ENCODE measurements at places on chromosomes 2 and 18. TPM values are rescaled to one million over a fixed set of nuclear protein-coding genes. Genes with fewer than 3 reads are reported as not detected.

DTYMK gene
- total RNA-seq: 34.7 TPM

DAW1 gene
- total RNA-seq: not detected

MARCHF4 gene
- not detected for total RNA-seq

HOXD8 gene
- total RNA-seq: not detected

PARD3B gene
- not detected for total RNA-seq

YWHAQ gene
- 166 TPM for total RNA-seq

TUBA3E gene
- not detected for total RNA-seq

ACVR2A gene
- total RNA-seq: 2.0 TPM

PSMA8 gene
- total RNA-seq: 0.89 TPM

IL1A gene
- 1.9 TPM for total RNA-seq

GRCh38 chr18:45806226-45806625, 19.2 kb upstream of the SIGLEC15 start:
- no peak overlapping the region for H3K4me3 ChIP-seq
- no peaks in the 10 kb centered on the region for H3K4me1 ChIP-seq
- no peak overlapping the region for H3K27ac ChIP-seq
- DNase-seq: no peak
- H3K36me3 ChIP-seq: no peaks in the 10 kb centered on the region
- peaks cover 18% of the 10 kb centered on the region for H3K27me3 ChIP-seq

GRCh38 chr2:203775684-203776083, 69.2 kb downstream of the CD28 start:
- no peaks in the 10 kb centered on the region for H3K4me1 ChIP-seq
- H3K4me3 ChIP-seq: no peak overlapping the region
- no peak for DNase-seq
- no peak overlapping the region for H3K27ac ChIP-seq
- H3K27me3 ChIP-seq: peaks cover 11% of the 10 kb centered on the region

GRCh38 chr2:11655495-11655894, 14.5 kb downstream of the NTSR2 start:
- no peak for DNase-seq
- H3K4me3 ChIP-seq: no peak overlapping the region
- peaks cover 12% of the 10 kb centered on the region for H3K27me3 ChIP-seq

- DNase-seq: no peak
- H3K36me3 ChIP-seq: no peaks in the 10 kb centered on the region
- H3K27me3 ChIP-seq: no peaks in the 10 kb centered on the region
- H3K4me3 ChIP-seq: no peak overlapping the region
Measured at GRCh38 chr2:163573652-163574051, 162.2 kb downstream of the FIGN start.

DNA sequence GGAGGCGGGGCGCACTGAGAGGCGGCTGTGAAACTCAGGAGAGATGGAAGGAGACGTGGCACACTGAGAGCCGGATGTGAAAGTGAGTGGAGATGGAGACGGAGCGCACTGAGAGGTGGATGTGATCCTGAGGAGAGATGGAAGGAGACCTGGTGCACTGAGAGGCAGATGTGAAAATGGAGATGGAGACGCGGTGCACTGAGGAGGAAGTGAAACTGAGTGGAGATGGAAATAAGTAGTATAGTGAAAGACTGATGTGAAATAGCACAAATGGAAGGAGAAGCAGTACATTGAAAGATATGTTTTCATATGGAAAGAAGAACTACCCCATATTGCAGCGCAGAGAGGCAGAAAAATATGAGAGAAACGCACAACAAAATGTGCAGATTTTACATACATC, 281.6 kb upstream of the RGPD4 start:
- H3K27me3 ChIP-seq: no peaks in the 10 kb centered on the region
- H3K27ac ChIP-seq: no peak overlapping the region
- H3K4me3 ChIP-seq: no peak overlapping the region
- no peaks in the 10 kb centered on the region for H3K36me3 ChIP-seq

- H3K4me1 ChIP-seq: no peaks in the 10 kb centered on the region
- H3K27ac ChIP-seq: no peak overlapping the region
- H3K27me3 ChIP-seq: peaks cover 5% of the 10 kb centered on the region
- DNase-seq: no peak
Measured at GRCh38 chr2:111958901-111959300, 60.5 kb downstream of the MERTK start.

- H3K4me1 ChIP-seq: no peaks in the 10 kb centered on the region
- no peak overlapping the region for H3K27ac ChIP-seq
- no peaks in the 10 kb centered on the region for H3K36me3 ChIP-seq
- H3K4me3 ChIP-seq: no peak overlapping the region
Measured at GRCh38 chr18:68429111-68429510, 285.8 kb downstream of the TMX3 start.

All from activated B cell treated with CpG ODN at 0.5 μM for 24 hours (primary cell).